CD4-positive, CD25-positive, alpha-beta regulatory T cell (primary cell): ENCODE measurements at places on chromosomes 7 and 10.

- no peak for DNase-seq
Observed at GRCh38 chr10:95211606-95212279, 17.7 kb downstream of the ACSM6 start.

GRCh38 chr7:35792873-35793489 lies 7.9 kb upstream of the SEPTIN7 start:
- DNase-seq: no peak

DNA sequence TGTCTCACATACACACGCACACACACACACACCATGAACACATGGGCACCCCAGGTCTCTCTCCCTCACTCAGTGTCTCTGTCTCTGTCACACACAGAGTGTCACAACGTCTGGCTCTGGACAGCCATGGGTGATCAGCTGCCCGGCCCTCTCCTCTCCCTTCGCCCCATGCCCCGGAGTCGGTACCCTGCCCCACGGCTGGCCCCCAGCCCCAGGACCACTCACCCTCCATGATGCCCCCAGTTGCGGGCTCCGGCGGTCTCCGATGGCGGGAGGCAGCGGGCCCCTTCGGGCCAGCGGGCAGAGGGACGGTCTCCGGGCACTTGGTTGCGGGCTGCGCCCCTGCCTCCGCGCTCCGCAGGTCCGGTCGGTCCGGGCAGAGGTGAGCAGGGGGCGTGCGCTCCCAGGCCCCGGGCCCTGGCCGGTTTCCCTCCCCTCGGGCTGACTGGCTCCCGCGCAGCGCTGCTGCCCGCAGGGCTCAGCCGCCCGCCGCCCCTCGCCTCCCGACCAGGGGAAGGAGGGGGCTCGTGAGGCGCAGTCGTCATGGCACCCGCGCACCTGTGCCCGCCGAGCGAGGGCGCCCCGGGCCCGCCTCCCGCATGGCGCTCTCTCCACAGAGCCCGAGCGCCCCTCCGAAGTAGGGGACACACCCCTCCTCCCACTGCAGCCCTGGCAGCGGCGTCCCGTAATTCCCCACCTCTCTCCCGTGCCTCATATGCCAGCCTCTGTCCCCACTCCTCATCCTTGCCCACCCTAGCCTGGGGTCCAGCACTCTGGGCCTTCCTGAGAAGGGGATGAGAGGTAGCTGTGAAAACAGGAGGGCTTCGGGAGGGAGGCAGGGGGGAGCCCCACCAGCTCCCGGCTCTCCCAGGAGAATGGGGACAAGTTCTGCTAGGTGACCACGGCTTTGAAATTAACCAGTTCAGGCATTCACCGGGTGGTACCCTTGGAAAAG lies at the start of gene NPFFR1:
Gene NPFFR1, minus strand, starts transcription at position 560 of the 955 bp plus-strand sequence. Its CDS starts 328 bp downstream, at position 232.
- no peak for DNase-seq

DNA sequence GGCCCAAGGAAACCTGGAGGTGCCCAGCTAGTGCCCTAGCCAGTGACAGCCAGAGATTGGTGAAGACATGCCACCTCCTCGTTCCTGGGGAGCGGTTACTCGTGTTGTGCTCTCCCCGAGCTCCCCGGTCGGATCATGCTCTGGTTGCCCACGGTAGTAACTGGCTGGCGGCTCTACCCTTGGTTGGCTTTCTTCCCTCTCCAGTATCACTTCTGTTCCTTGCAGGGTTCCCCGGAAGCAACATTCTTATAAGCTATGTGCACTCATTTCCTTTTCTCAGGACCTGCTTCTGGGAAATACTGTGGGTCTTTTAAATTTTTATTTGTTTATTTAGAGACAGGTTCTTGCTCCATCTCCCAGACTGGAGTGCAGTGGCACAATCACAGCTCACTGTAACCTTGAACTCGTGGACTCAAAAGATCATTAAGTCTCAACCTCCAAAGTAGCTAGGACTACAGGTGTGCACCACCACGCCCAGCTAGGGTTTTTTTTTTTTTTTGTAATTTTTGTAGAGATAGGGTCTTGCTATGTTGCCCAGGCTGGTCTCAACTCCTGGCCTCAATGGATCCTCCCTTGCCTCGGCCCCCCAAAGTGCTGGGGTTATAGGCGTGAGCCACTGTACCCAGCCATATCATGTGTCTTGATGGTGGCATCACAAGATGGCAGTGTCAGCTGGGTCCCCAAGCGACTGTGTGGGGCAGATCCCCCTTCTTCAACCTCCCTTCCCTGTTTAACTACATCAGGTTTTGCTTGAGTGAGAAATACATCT lies 6.9 kb upstream of the CALHM1 start:
- no peak for DNase-seq

GRCh38 chr10:88783724-88784123 lies 18.8 kb upstream of the LIPM start:
- no peak for DNase-seq

GRCh38 chr7:5526100-5526905 lies 102.7 kb upstream of the TNRC18 start:
- DNase-seq: peak; percentile 65

DNA sequence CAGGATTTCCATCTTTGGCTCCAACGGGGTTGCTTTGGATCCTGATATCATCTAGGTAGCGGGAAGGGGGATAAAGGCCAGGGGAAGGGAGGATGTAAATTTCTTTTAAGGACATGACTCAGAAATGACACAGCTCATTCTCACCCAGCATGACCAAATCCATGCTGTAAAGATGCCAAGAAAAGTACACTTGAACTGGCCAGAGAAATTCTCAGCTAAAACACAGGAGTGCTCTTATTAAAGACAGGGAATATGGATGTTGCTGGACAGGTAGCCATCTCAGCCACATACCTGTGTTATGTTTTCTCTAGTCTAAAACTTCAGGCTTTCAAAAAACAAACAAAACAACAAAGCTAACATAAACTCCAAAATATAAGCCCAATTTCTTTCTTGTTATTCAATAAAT lies 68.3 kb downstream of the NAMPT start:
- DNase-seq: no peak

DNA sequence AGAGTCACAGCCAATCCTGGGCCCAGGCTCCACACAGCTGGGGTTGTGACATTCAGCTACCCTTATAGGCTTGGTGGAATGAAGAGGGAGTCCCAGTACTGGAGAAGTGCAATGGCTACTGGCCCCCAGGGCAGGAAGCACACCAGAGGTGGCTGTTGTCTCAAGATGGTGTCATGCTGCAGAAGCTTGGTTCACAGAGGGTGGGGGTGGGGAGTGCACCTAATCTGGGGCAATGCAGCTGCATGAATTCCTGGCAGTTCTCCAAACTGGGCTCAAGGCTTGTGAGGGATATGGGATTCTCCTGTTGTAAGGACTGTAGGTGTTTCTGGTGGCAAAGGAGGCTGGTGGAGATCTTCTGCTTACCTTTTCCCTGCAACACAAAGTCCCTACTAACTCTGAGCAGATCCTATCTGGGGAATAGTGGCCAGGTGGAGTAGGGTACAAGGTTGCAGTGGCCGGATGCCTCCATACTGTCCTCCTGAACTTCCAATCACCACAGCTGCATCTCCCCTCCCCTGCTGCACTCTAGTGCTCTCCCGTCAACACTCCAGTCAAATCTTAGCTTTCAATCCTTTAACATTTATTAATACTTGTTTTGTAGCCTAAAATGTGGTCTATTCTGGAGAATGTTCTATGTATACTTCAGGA lies 27.4 kb upstream of the PLA2G12B start:
- DNase-seq: no peak

- DNase-seq: peak; percentile 72
Observed at GRCh38 chr10:43420369-43421200, 11.6 kb upstream of the HNRNPF start.

DNA sequence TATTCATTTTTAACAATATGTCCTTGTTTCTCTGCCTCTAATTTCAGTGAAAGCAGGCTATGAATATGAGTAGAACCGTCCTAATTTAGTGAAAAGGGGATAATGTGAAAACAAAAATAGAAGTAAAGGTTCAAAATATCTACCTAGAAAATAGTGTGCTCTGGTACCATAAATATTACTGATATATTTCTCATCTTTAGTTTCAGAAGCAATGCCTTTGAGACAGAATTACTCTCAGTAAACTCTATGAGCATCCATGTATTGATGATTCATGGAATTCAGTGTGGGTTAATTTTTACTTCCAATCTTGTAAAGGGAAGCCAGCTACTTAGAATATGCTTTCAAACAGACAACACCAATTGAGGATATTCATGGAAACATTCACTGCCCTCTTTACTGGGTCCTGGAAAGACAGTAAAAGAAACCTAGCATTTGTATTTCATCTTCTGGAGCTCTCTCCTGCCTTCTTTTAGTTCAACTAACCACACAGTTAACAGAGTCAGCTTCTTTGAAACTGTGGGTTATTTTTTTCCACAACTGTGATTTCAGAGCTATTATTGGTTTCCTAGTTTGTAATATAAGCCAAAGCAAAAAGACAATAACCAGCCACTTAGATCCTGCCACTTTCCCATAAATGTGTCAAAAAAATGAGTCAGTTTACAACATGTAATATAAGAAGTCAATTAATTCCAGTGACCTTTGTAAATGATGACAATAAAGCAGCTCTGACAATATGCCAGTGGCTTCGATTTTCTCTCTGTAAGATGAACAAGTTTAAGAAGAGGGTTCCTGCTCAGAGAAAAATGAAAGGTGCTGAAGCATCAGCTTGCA lies 1.7 kb downstream of the LRRN3 start:
- no peak for DNase-seq

DNA sequence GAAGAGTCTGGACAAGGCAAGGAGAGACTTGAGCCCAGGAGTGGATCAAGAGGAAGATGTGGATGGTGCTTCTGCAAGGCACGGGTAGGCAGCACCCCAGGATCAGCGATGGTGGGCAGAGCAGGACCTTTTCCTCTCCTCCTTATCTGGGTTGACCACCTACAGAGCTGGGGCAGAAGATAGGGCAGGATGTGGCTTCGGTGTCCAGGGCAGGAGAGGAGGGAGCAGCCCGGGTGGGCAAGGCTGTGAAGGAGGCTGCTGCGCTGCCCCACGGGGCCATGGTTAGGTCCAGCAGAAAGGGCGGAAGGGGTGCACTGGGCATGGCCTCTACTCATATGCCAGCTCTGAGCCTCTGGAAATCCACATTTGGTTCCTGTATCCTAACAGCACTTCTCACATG lies 20.0 kb upstream of the PARP12 start:
- DNase-seq: no peak

GRCh38 chr10:71093531-71093930 lies 118.8 kb upstream of the UNC5B start:
- no peak for DNase-seq

DNA sequence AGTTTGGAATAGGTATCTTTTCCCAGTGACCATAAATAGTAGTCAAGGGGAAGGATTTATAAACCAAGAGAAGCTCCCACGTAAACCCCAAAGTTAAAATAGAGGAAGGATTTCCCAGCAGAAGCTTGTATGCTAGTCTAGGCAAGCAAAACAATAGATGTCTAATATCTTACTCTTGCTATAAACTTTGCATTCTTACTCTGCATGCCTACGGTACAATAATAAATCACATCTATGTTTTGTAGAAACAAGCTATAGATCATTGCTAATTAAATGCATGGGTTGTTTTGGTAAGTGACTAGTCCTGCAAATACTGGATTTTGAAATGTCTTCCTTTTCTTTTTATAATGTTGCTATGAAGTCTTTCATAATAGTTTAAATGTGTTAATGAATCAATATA lies 585.5 kb downstream of the INHBA start:
- DNase-seq: no peak

GRCh38 chr10:28993861-28994260 lies 295.0 kb upstream of the LYZL1 start:
- DNase-seq: no peak

GRCh38 chr10:44168478-44168877 lies 216.4 kb downstream of the CXCL12 start:
- DNase-seq: no peak

DNA sequence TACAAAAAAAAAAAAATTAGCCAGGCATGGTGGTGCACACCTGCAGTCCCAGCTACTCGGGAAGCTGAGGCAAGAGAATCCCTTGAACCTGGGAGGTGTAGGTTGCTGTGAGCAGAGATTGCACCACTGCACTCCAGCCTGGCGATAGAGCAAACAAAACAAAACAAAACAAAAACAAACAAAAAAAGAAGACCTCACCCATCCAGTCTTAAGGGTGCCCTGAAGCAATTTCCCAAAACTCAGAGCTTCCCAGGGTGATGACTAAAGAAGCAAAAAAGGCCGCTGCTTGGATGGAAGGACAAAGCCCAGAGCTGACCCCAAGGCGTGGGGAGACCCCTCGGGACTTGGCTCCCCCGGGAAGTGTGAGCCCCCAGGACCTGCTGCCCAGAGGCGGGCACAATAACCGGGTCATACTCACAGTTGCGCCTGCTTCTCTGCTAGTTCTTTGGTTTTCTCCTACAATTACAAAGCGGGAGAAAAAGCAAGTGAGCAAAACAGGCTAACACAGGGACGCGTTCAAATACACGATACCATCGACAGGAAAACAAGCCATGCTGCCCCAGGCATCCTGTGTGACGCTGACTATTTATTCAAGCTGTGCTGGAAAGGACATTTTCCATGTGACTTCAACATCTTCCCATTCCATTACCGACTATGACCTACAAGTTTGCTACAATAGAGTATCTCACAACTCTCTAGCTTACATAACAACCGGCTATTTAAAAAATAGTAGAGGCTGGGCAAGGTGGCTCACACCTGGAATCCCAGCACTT lies 29.9 kb downstream of the PAPOLB start:
- DNase-seq: no peak

DNA sequence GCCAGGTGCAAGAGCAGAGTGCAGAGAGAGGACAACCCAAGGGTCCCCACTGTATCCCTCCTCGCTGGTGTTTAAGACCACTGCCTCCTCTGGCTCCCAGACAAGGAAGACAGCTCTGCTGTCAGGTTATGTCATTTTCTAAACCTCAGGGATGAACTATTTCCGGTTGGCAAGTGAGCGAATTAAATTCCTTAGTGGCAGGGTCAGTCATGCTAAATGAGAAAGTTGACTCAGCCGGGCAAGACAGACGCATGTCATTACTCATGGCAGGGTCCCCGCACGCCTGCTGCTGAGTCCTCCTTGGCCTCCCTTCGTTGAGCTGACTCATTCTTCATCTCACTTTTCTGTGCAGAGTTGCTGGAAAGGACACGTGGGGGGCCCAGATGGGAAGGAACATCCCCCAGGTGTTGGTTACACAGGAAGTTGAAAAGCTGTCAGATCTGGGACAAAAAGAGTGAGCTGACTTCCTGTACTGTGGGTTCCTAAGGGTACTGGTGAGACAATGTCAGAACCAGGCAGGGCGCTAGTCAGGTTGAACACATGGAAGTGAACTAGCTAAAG lies 47.1 kb upstream of the UCN3 start:
- peak; percentile 21 for DNase-seq

- DNase-seq: no peak
Observed at GRCh38 chr10:33273295-33274002, 61.0 kb downstream of the NRP1 start.

DNA sequence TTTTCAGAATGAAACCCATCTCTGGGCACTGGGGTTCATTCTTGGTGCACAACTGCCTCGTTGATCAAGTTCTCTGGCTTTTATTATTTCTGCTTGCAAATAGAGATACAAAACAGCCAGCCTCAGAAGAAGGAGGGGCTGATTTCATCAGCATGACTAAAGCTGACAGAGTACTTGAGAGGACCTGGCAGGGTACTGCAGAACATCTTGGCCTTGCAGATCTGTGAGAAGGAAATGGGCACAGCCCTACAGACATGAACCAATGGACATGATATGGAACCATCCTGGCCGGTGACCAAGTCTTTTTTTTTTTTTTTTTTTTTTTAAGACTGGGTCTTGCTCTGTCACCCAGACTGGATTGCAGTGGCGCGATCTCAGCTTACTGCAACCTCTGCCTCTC lies 240.6 kb downstream of the VTI1A start:
- no peak for DNase-seq

GRCh38 chr10:103783681-103784080 lies 71.7 kb downstream of the SH3PXD2A start:
- no peak for DNase-seq

GRCh38 chr10:36662571-36662970 lies 462.8 kb upstream of the ANKRD30A start:
- no peak for DNase-seq

GRCh38 chr10:96313344-96313743 lies 9.1 kb downstream of the DNTT start:
- DNase-seq: no peak
